ENCODE measurements at places on chromosomes 7 and 10. TPM values are rescaled to one million over a fixed set of nuclear protein-coding genes. Genes with fewer than 3 reads are reported as not detected.

GRCh38 chr7:87445897-87446296, 29.6 kb downstream of the ABCB4 start:
- no peak for DNase-seq

DNA sequence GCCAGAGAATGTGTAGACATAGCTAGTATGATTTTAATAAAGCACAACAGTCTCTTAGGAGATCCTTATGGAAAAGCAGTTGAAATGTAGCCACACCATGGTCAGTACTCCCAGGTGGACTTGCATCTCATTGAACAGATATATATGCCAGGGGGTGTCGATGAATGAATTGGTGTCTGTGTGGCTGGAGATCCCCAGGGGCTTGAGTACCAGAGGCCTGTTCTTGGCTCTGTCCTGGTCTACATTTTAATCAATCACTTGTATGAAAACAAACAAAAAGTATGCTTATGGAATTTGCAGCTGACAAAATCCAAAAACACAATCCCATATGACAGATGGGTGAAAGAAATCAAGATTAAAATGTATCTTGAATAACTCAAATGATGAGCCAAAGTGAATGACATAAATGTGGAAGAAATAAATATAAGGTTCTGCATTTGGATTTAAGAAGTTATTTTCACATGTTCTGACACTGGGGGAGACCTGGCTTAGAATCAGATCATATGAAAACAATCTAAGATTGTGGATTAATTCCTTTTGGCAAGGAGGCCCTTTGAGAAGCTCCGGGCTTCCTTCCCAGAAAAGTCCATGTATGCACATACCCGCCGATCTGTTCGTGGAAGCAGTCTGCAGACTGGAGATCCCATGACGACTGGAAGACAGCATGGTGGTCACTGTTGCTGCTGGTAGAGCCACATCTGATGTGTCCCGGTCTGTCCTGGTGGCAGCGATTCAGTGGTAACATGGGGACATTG, 15.6 kb downstream of the CLEC2L start:
- DNase-seq = peak; percentile 14

The DOCK4 gene
- total RNA-seq = 30.3 TPM

GRCh38 chr7:106031300-106032035, 68.4 kb downstream of the CDHR3 start:
- peak; percentile 29 for DNase-seq

- DNase-seq = peak; percentile 47
Measured at GRCh38 chr10:78770167-78771090, 298.3 kb upstream of the ZMIZ1 start.

The LEP gene
- total RNA-seq = 2.8 TPM

DNA sequence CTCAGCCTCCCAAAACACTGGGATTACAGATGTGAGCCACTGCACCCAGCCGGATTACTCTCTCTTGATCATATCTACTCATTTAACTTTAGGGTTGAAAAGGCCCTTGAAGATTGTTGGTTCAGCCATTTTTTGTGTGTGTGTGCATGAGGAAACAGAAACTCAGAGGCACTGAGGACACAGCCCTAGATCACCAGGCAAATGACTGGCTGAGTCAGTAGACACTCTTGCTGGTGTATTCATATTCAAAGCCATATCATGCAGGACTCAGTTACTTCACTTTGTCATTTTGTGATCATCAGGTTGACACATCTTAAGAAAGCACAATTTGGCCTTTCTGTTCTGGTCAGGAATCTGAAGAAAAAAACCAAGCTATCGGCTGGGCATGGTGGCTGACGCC, 253.4 kb downstream of the TRIL start:
- DNase-seq = no peak

DNA sequence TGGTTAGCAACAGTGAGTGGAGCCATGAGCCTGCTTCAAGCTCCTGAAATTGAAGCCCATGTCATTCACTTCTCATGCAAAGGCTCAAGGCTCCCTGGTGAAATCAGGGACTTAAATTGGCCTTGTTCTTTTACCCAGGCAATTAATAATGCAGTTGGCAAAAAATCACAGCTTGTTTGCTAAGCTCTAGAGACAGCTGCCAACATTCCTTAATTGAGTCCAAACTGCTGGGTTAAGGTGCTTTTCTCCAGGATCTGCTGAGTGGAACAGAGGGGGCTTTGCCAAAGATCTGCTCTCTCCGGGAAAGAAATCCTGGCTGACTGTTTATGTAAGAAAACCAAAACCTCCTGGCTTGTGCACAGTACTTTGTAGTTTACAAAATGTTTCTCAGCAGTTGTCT, 257.6 kb upstream of the GHITM start:
- peak; percentile 74 for DNase-seq

DNA sequence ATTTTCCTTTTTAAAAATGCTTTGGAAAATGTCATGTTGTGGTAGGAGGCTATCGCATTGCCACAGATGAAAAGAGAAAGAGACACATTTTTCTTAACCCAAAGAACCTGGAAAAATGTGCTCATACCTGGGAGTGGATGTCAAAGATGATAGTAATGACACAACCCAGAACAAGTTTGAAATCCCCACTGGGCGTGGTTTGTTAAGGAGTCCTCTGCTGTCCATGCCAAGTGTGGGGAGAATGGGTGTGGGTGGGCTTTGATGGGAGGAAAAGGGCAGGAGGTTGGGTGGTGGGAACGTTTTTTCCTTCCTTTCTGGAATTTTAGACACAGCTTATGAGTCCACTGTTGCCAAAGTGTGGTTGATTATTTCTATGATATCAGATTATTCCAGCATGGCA, 10.9 kb downstream of the OPTN start:
- DNase-seq = no peak

- DNase-seq = no peak
Measured at GRCh38 chr7:139873593-139874301, 44.7 kb downstream of the TBXAS1 start.

The AUTS2 gene
- 7.7 TPM for total RNA-seq

DNA sequence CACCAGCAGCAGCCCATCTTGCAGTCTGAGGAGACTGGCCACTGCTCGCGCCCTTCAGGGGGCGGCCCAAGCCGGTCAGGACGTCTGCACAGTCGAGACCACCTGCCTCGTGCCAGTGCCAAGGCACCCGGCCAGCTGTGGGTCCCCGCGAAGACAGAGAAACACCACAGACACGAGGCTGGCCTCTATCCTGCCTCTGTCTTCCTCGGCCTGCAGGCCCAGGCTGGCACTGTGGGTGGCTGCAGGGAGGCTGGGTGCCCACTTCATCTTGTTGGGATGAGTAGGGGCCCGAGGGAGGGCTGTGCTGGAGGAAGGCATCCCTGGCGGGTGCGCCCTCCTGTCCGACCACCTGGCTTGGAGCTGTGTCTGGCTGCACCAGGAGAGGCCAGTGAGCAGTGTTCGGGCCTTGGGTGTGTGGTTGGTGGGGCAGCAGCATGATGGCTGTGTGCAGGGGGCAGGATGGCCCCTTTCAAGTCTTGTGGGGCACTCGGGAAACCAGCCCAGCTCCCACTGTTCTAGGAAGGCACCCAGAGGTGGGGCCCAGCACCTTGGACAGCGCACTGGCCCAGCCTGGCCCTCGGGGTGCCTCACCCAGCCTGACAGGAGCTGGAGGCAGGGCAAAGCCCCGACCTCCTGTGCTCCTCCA, 7.3 kb downstream of the DPYSL4 start:
- no peak for DNase-seq

- DNase-seq = no peak
Measured at GRCh38 chr10:22381262-22381661, 36.0 kb downstream of the SPAG6 start.

The TLL2 gene
- 0.17 TPM for total RNA-seq

DNA sequence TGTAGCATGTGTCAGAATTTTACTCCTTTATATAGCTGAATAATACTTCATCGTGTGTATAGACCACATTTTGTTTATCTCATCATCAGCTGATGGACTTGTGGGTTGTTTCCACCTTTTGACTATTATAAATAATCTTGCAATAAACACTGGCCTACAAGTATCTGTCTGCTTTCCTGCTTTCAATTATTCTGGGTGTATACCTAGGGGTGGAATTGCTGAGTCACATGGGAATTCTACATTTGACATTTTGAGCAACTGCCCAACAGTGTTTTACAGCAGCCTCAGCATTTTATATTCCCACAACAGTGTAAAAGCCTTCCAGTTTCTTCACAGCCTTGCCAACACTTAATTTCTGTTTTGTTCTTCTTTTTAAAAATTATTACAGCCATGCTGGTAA, 200.3 kb upstream of the PRSS1 start:
- peak; percentile 30 for DNase-seq

The PIP gene
- total RNA-seq = not detected

The FBXL13 gene
- 0.66 TPM for total RNA-seq

- DNase-seq = no peak
Measured at GRCh38 chr7:97215556-97215955, 98.1 kb downstream of the SDHAF3 start.

DNA sequence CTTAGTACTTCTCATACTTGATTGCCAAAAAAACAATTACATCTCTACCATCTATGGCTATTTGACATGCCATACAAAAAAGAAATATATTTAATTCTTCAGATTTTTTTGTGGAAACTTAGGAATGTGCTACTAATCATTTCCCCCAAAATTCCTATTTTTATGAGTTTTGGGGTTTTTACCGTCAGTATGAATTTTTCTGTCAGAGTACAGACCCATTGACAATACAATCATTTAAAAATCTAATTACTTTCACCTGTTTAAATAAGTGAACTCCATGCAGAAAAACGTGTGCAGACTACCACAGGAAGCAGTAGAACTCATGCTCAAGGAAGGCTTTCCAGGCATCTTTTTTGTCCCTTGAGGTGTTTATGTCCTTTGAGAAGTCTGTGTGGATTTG, 48.8 kb upstream of the FOXP2 start:
- no peak for DNase-seq

GRCh38 chr7:134140889-134141867, 14.0 kb downstream of the LRGUK start:
- DNase-seq = peak; percentile 58

The ASAH2 gene
- 0.51 TPM for total RNA-seq

Measured in fibroblast of lung (primary cell).